Naive thymus-derived CD4-positive, alpha-beta T cell (primary cell): ENCODE measurements at places on chromosomes 1 and 21.

GRCh38 chr1:155000726-155001424 lies 1.7 kb upstream of the ZBTB7B start:
- DNase-seq, result peak; percentile 74

- no peak for DNase-seq
Measured at GRCh38 chr1:9395018-9395417, 102.3 kb downstream of the SPSB1 start.

GRCh38 chr1:200081151-200081968 lies 53.9 kb downstream of the NR5A2 start:
- DNase-seq, result no peak

DNA sequence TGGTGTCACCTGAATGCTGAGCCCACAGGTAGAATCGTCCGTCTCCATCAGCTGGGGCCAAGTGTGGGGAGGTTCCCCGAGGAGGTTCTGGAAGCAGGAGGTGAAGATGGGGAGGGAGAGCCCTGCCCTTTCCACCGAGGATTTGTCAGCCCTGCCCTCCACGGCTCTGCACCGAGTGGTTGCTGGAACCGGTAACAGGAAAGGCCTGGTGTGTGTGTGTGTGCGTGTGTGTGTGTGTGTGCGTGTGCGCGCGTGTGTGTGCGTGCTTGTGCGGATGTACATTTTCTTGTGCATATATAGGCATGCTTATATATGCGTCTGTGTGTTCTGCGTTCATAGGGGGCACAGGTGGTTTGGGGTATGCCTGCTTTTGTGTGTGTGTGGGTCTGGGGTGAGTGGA lies 3.5 kb downstream of the NBL1 start:
- DNase-seq, result peak; percentile 60

DNA sequence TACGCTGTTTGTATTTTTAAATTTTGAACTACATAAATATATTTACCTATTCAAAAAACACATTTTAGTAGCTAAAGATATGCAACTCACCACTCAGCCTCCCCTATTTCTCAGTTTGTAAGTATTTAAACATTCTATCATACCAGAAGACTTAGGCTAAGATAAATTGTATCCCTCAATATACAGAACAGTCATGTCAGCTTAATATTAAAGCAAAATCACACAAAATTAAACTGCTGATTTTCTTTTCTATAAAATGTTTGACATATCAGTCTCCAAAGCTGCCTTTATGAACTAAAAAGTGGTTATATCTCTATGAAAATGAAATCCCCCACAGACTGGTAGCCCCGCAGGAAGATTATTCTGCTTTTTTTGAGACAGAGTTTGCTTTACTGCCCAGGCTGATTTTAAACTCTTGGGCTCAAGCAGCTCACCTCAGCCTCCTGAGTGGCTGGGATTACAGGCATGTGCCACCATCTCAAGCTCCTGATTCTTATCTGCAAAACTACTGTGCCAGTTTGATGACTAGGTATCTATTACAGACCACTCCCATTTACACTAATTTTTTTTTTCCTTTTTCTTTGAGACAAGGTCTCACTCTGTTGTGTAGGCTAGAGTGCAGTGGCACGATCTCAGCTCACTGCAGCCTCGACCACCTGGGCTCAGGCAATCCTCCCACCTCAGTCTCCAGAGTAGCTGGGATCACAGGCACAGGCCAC lies 37.6 kb downstream of the NRDC start:
- no peak for DNase-seq

GRCh38 chr1:181080556-181080955 lies 7.9 kb upstream of the IER5 start:
- no peak for DNase-seq

DNA sequence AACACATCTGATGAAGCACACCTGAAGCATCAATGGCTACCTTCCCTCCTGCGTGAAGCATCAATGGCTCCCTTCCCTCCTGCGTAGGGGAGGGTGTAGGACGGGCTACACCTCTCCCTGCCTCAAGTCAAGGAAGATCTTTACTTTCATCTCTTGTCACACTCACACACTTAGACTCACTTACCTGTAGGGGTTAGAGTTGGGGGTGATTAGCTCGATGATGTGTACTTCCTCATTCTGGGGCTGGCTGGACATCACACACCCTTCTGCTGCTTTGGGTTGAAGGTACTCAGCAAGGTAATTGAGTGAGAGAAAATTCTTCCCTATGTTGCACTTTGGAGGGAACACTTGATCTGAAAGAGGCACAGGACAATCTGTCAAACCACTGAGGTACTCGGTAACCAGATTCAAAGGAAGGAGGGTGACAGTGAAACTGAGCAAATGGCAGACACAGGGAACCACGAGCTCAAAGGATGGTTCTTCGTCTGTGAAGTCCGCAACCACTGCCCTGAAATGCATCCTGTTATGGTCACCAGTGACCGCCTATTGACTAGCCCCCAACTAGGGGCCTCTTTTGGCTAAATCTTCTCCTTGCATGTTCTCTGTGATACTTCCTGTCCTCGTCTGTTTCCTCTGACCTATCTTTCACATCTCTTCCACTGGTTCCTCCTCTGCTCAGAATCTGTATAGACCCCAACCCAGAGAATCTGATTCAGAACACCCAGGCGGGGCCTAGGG lies 156.2 kb downstream of the TGFBR3 start:
- DNase-seq, result no peak

- no peak for DNase-seq
Measured at GRCh38 chr1:13600762-13601453, 17.3 kb downstream of the PDPN start.

DNA sequence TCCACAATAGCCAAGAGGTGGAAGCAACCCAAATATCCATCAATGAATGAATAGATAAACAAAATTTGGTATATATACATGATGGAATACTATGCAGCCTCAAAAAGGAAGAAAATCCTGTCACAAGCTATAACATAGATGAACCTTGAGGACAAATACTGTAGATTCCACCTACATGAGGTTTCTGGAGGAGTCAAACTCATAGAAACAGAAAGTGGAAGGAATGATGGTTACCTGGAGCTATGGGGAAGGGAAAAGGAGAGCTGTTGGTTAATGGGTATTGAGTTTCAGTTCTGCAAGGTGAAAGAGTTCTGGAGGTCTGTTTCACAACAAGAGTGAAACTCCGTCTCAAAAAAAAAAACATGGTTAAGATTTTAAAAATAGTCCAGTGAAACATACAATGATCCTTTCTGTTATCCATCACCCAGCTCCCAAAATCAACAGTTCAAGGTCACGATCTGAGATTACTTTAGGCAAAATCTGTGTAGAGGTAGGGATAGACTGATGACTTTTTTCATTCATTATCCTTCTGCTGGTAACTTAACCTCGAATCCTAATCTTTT lies 80.8 kb upstream of the HNRNPU start:
- DNase-seq, result no peak

- DNase-seq, result no peak
Measured at GRCh38 chr1:156394835-156395461, 25.9 kb downstream of the RHBG start.

GRCh38 chr1:235864469-235864868 lies 2.2 kb downstream of the LYST start:
- no peak for DNase-seq

GRCh38 chr1:205939690-205940330 lies 3.4 kb downstream of the SLC26A9 start:
- DNase-seq, result no peak

- DNase-seq, result no peak
Measured at GRCh38 chr1:156063997-156064285, 3.0 kb downstream of the RAB25 start.

GRCh38 chr1:76477156-76477555 lies 390.1 kb upstream of the ST6GALNAC5 start:
- no peak for DNase-seq

GRCh38 chr1:162913345-162913744 lies 52.4 kb upstream of the CCDC190 start:
- no peak for DNase-seq

GRCh38 chr1:33784876-33785275 lies 79.0 kb upstream of the HMGB4 start:
- DNase-seq, result no peak

DNA sequence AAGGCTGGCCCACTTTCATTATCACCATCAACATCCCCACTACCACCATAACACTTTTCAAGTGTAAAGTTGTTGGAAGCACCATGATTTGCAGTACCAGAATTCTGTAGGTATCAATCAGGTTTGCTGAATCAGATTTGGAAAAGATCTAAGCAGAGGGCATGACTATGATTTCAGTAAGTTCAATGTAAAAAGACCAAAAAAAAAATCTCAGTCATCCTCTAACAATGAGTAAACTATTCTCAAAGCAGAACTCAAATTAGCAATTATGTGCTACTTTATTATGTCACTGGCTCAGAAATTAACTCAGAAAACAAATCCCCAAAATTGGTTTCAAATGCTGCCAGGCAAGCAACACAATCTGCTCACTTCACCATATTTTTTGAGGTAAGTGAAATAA lies 187.8 kb upstream of the HP1BP3 start:
- DNase-seq, result no peak

DNA sequence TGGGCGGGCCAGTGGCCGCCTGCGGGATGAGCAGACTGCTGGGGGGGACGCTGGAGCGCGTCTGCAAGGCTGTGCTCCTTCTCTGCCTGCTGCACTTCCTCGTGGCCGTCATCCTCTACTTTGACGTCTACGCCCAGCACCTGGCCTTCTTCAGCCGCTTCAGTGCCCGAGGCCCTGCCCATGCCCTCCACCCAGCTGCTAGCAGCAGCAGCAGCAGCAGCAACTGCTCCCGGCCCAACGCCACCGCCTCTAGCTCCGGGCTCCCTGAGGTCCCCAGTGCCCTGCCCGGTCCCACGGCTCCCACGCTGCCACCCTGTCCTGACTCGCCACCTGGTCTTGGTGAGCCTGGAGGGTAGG lies 2.1 kb downstream of the B4GALT2 start:
- DNase-seq, result no peak

- no peak for DNase-seq
Measured at GRCh38 chr1:209646558-209646957, 5.7 kb downstream of the LAMB3 start.

- DNase-seq, result no peak
Measured at GRCh38 chr21:26495283-26495849, 77.7 kb downstream of the CYYR1 start.
